ENCODE measurements at places on chromosomes 3 and 15.
A peak's percentile ranks its signal among the peaks of the same experiment; 100 is the strongest.

GRCh38 chr3:72273615-72274014 is 488.7 kb upstream of the PROK2 start:
- no peak for DNase-seq

- DNase-seq = peak; percentile 14
Measured at GRCh38 chr3:128426128-128426921, 40.4 kb downstream of the DNAJB8 start.

GRCh38 chr3:69092030-69092516 is 7.3 kb downstream of the ARL6IP5 start:
- no peak for DNase-seq

GRCh38 chr3:23594894-23595670 is 210.7 kb upstream of the UBE2E1 start:
- no peak for DNase-seq

GRCh38 chr3:89101251-89101650 is 6.2 kb upstream of the EPHA3 start:
- DNase-seq = no peak
